ENCODE measurements at places on chromosomes 5 and 9.

- DNase-seq = no peak
Observed at GRCh38 chr5:6636293-6636692, 3.1 kb downstream of the SRD5A1 start.

DNA sequence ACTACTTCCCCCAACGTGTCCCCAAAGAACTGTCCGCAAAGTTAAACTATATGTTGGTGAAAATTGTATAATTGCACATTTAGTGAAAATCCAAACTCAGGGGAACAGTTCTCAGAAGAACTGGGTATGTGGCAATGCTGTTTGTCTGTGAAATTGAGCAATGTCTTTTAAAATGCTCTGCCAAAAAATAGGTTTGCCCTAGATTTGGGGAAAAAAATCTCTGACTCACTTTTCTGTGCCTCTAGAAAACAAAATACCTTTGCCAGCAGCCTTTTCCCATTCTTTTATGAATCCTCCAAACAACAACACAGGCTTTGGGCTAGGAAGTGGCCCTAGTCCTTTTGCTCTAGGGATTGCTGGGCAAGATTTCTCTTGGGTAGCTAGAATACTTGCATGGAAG is 37.4 kb upstream of the ZNF608 start:
- DNase-seq = no peak

- no peak for DNase-seq
Observed at GRCh38 chr5:43523662-43524072, 8.7 kb upstream of the C5orf34 start.

DNA sequence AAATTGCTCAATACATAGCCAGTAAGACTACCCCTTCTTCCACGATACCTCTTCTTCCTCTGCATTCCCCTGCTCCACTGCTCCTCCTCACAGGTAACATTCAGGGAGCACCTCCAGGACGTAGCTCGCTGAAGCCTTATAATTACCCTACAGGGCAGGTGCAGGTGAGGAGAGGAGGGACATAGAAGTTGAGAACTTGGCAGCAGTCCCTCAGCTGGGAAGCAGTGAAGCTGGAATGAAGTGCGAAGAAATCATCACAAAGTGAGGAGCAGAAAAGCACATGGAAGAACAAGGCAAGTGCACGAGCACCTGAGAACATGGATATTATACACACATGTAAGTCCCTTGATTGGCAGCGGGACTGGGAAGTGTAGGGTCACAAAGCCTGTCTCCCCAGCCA is 118.2 kb downstream of the HSD17B3 start:
- DNase-seq = no peak

- DNase-seq = no peak
Observed at GRCh38 chr5:139651043-139651834, 3.1 kb downstream of the CXXC5 start.

DNA sequence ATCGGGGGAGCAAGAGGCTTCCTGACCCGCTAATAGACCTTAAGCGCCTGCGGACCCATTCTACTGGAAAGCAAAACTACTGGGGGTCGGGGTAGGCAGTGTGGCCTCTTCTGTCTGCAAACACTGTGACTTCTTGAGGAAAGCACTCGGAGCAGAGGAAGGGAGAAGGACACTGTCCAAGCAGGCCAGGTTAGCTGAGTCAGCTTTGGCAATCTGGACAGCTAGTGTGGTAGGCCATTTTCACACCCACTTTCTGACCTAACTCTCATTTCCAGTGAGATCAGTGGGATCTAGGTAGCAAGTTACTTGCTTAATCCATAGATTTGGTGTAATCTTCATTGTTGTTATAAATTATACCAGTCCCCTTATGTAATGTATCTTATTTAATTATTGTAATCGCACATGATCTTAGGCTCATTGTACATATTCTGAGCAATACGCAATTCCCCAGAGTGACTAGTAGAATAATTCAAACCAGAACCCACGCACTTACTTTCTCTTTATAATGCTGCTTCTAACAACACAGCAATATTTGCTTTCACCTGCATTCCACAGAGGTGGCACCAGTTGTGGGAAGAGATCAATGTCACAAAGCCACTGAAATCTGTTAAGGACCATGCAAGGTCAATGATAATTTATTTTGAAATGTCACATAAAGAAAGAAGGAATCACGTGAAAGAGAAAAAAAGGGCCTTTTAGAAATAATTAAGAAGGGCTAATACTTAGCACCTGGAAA is 82.9 kb downstream of the NREP start:
- DNase-seq = no peak

- DNase-seq = no peak
Observed at GRCh38 chr9:75644649-75645048, 245.8 kb upstream of the PCSK5 start.

DNA sequence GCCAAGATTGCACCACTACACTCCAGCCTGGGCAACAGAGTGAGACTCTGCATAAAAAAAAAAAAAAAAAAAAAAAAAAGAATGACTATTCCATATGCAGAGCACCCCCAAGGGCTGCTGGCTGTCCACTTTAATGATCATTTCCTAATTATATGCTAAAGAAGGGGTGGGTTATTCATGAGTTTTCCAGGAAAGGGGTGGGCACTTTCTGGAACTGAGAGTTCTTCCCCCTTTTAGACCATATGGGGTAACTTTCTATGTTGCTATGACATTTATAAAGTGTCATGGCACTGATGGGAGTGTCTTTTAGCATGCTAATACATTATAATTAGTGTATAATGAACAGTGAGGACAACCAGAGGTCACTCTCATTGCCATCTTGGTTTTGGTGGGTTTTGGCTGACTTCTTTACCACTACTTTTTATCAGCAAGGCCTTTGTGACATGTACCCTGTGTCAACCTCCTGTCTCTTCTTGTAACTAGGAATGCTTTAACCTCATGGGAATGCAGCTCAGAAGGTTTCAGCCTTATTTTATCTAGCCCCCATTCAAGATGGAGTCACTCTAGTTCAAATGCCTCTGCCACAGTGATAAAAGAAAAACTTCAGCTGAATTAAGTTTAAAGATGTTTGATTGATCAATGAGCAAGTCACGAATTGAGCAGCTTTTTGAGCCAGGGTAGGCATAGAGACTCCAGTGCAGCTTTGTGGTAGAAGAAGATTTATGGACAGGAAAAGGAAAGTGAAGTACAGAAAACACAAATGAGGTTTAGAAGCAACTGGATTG is 7.1 kb upstream of the NANS start:
- DNase-seq = no peak

GRCh38 chr5:132838516-132839282 is 8.3 kb upstream of the SHROOM1 start:
- no peak for DNase-seq

DNA sequence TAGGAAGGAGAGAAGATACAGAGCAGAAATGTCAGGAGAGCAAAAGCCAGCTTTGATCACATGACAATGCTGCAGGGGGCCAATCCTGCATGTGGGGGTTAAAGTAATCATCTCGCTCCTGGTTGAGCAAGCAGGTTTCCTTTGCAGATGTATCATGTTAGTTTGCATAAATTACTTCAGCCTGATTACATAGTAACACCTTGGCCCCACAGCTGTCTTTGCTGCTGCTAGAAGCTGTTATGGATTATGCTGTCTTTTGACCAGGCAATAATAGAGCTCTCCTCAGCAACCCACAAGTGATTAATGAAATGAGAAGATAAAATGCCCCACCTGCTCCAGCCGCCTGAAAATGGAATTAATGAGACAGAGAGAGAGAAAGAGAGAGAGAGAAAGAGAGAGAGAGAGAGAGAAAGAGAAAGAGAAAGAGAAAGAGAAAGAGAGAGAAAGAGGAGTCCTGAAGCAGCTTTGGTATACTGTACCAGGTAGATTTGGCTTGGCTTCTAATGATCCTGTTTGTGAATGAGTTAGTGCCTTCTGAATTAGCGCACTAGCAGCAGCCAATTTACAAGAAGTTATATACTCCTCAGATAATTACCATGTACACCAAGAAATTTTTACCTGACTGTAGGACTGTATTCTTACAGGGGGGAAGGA is 174.3 kb upstream of the RORB start:
- no peak for DNase-seq

DNA sequence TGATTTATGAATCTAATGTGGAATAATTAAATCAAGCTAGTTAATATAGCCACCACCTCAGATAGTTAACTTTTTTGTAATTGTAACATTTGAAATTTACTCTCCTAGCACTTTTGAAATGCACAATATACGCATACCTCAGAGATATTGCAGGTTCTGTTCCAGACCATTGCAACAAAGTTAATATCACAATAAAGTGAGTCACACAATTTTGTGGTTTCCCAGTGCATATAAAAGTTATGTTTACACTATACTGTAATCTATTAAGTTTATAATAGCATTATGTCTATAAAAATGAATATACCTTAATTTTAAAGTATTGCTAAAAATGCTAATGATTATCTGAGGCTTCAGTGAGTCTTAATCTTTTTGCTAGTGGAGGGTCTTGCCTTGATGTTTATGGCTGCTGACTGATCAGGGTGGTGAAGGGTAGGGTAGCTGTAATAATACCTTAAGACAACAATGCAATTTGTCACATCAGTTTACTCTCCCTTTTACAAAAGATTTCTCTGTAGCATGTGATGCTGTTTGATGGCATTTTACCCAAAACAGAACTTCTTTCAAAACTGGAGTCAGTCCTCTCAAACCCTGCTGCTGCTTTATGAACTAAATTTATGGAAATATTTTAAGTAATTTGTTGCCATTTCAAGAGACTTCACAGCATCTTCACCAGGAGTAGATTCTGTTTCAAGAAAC is 235.1 kb upstream of the ADAMTSL1 start:
- DNase-seq = peak; percentile 53

- no peak for DNase-seq
Observed at GRCh38 chr5:56191656-56192055, 41.5 kb downstream of the ANKRD55 start.

DNA sequence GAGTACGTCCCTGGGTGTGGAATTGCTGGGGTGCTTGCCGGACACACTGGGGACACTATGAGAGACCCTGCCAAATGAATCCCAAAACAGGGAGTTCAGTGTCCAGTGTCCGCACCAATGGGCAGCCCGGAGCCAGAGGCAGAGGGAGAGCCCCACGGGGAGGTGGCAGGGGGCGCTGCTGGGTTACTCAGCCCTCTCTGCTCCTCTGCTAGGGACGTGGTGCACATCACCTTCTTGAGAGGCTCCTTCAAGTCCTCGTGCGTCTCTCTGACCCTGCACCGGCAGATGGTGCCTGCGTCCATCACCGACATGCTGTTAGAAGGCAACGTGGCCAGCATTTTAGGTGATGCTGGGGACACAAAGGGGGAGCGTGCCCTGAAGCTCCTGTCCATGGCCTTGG is 20.8 kb downstream of the STKLD1 start:
- no peak for DNase-seq

GRCh38 chr5:151682751-151683331 is 3.9 kb downstream of the SPARC start:
- DNase-seq = no peak

GRCh38 chr5:140178086-140178410 is 3.1 kb downstream of the CYSTM1 start:
- no peak for DNase-seq

DNA sequence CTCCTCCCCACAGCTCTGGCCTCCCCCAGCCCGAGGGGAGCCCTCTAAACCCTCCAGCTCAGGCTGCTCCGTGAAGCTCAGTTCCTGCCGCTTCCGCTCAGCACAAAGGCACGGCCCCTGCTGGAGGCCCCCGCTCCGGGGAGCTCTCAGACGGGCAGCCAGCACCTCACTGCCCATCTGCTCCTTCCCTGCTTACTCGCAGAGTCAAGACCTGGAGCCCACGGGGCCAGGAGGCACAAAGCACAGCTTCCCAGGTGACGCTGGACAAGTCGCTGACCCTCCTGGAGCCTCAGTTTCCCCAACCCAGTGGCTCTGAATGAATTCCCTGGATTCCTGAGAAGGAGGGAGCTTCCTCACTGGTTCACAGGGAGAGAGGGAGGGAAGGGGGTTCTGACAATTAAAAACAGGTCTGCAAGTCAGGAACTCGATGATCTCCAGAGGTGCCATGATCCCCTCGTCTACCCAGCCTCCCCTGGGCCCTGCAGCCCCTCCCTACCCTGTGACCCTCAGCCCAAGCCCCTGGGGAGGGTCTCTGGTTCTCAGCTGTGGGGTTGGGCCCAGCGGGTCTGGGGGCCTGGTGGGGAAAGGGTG is 36.2 kb downstream of the VAV2 start:
- no peak for DNase-seq
